ENCODE measurements at places on chromosomes 7 and 10.

- DNase-seq = no peak
Measured at GRCh38 chr10:79444199-79445119, 965 bp downstream of the ZCCHC24 start.

DNA sequence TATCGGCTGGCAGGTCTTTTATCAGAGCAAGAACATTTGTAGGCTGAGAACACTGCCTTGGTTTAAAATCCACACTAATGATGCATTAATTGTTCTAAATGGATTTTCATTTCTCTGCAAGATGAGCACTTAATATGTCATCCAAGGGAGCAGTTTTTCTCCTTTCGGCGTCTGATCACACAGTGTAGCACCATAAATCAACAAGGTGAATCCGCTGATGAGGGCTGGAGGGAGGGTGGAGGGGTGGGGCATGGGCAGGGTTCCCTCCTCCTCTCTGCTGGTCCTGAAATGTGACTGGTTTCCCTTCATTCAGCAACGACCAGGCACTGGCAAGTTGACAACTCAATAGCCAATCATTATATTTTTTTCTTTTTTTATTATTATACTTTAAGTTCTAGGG is 45.6 kb downstream of the ADAM12 start:
- no peak for DNase-seq

- DNase-seq = no peak
Measured at GRCh38 chr10:130053561-130053960, 57.1 kb downstream of the C10orf143 start.

DNA sequence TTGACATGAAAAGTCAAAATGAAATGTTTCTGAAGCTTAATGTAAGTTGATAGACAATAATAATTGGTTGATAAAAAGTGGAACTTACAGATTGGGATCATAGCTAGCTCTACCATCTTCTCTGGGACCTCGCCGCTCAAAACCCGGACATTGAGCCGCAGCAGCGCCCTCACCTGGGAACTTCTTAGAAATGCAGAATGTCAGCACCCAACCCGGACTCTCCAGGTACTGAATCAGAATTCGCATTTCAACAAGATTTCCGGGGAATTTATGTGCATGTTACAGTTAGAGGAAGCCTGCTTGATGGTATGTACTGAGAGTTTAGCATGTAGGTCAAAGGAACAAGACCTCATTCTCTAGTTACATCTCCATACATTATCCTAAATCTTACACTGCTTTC is 36.7 kb upstream of the ABLIM1 start:
- peak; percentile 21 for DNase-seq

DNA sequence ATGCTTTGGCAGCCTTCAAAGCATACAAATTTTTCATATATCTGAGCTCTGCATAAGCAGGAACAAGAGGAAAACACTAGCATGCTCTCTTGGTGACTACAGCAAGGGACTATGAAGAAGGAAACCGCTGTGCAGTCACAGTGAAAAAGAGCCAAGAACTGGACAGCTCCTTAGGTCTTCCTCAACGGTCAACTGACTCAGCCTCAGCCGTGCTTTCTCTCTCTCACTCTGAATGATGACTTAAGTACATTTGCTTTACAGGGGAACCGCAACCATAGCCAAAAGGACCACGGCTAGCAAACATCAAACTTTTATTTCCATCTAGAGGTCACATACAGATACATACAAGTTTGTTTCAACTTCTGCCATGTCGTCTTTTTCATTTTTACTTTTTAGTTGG is 69.9 kb downstream of the HYCC1 start:
- DNase-seq = no peak

GRCh38 chr10:34815185-34816084 is at the start of gene PARD3:
Gene PARD3, minus strand, starts transcription at chr10:34815296. Its CDS starts 301 bp downstream, at chr10:34814995.
- peak; percentile 60 for DNase-seq

DNA sequence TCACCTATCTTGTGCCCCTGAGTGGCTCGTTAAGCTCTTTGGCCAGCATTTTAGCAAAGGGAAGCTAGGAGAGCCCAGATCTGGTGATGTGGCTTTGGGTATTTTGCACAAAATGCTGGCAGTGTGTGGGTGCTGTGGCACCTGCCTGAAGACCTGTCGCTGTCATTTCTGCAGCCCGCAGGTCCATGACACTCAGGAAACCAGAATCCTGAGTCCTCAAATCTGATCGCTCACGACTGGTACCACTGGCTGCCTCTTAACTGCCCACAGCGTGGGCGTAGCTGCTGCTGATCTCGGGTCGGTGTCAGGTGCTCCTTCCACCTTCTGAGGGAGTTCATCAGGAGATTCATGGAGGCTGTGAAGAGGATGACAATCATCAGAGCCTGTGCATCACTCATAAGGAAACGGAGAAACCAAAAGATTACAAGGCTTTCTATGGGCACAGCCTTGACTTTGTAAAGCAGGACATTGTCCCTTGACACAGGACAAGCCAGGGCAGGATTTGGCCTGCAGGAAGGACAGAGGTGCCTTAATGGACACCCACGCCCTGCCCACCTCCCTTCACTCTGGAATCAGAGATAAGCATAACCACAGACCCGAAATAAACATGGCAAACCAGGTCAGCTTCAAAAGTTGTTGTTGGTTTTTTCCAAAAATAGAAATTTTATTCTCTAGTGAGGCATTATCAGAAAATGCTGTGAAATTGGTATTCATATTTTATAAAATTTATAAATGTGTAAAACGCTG is 71.0 kb upstream of the STK17A start:
- no peak for DNase-seq

- DNase-seq = no peak
Measured at GRCh38 chr7:4195660-4196059, 486.4 kb upstream of the FOXK1 start.

- DNase-seq = peak; percentile 72
Measured at GRCh38 chr7:148773334-148773733, 74.6 kb downstream of the CUL1 start.

- no peak for DNase-seq
Measured at GRCh38 chr7:80611779-80612178, 26.7 kb upstream of the CD36 start.

DNA sequence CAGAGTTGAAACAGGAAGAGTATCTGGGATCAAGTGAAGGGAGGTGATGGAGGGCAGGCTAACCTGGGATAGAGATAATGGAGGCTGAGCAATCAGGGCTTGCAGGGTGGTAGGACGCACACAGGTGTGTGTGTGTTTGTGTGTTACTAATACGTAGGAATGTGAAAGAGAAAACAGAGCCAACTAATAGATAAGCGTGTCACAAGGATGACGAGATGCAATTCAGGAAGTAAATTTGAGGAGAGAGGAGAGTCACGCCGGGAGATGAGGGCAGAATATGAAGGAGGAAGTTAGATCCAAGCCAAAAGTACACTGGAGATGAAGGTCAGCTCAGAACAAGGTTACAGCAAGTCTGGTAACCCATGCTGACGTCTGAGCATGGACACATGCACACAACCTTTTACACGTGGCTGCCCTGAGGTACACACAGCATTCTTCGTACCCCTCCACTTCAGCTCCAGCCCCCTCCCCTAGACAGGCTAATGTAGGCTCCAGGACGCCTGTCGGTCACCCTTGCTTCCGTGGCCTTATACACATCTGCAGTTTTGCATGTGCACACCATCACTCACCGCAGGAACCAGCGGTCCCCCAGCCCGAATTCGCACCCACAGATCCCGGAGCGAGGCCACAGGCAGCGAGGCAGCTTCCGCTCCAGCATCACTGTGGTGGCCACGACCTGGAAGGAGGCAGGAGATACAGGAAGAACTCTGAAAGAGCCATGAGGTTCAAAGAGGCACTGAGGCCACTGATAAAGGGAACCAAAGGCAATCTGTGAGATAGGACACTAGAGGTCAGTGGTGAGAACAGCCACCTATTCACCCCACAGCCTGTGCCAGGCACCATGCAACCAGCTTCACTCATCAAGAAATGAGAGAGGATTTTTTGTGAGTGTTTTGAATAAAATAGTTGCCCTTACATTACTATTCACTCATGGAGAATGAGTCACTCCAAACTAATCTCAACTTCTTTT is 23.7 kb upstream of the TRPV6 start:
- DNase-seq = no peak

- DNase-seq = no peak
Measured at GRCh38 chr10:51986516-51986915, 287.1 kb upstream of the CSTF2T start.

GRCh38 chr7:89001306-89001705 is 205.8 kb upstream of the TEX47 start:
- DNase-seq = no peak

DNA sequence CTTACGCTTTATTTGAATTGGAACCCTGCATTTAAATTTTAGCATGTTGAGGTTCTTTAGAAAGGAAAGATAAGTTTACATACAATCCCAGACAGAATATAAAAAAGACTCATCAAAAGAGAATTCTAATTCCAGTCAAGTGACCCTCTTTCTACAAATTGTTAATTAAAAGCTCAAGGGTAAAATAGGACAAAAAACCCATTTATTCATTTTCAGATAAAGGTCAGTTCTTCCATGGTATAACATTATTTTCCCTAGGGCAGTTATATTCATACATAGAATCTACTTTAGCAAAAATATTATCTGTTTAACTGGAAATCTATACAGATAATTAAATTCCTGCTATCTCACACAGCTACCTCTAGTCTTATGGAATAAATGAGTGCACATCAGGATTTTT is 137.5 kb upstream of the LAMB4 start:
- no peak for DNase-seq

DNA sequence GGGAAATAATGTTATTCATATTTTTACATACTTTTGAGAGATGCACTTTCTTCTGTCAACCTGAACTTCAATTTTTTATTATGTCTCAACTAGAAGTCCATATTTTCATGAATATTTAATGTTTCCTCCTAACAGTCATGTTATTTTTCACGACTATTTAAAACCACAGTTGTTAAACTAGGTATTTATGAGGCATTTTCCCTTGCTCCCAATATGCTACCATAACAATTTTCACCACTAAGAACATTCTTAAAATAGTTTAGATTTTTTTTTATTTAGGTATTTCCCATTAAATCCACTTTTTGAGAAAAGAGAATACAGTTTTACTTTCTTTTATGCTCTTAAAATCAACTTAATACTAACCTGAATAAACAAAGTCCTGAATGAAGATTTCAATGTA is 89.4 kb downstream of the JAZF1 start:
- DNase-seq = no peak

DNA sequence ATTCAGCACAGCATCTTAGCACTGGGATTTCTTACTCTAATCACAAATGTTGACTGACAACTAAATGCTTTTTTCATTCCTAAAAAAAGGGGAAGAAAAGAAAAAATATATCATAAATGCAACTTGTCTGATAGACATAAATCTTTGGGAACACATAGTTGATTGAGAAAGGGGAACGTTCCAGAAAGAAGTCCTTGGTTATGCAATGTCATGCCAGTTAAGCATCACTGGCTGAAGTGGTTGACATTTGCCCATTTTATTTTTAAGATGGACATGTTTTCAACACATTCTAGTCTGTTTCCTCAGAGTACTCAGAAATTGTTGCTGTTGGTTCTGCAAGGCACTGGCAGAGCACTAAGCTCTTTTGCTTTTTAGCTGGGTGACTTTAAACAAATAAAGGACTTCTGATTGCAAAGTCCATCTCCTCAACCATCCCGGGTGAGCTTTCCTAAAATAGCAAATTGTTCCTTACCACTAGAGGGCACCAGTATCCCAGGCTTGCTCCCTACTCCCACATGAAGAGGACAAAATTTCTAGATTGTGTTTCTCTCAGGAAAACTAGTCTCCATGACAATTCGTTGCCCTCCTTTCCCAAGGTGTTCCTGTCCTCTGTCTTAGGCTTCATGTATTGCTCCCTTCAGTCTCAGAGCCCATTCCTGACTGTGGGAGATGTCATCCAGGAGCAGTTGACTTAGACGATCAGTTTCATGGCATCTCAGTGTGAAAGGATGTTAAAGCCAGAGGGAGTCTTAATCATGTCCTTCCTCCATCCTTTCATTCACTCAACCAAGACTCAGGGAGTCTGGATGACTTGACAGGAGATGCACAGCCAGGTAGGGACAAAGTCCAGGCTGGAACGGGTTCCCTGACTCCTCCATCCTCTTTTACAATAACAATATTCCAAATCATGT is 23.9 kb downstream of the OPALIN start:
- no peak for DNase-seq

DNA sequence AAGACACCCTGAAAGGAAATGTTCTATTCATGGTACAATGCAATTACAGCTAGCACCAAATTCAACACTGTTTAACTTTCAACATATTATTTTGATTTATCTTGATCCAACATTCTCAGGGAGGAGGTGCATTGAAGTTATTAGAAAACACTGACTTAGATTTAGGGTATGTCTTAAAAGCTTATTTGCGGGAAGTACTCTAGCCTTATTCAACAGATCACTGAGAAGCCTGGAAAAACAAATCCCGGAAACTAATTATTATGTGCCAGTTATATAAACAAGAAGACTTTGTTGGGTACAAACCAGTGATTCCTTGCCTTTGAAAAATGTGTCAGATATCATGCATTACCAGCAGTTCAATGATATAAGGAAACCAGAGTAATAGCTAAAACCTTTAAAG is 160.1 kb downstream of the CFTR start:
- DNase-seq = no peak

DNA sequence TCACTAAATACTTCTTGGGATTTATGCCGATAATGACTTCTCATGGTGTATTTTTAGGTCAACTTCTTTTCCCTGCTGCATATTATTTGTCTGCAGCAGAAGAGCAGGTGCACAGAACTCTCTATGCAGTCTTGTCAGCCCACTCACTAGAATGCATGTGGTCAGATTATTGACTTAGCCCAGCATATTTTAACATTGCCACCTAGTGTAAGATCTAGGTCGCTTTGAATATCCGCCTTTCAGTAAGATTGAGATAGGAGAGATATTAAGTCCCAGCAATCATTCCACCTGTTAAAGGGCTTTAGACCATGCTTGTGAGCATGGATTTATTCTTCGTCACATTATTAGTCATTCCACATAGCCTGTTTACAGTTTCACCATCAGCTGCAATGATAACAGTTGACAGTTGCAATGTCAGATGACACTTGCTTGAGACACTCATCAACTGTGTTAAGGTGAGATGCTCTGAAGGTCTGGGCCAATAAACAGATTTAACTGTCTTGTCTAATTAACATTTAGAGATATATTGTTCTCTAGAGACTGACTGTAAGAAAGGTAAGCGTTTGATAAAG is 491.7 kb downstream of the ARL4A start:
- DNase-seq = no peak

DNA sequence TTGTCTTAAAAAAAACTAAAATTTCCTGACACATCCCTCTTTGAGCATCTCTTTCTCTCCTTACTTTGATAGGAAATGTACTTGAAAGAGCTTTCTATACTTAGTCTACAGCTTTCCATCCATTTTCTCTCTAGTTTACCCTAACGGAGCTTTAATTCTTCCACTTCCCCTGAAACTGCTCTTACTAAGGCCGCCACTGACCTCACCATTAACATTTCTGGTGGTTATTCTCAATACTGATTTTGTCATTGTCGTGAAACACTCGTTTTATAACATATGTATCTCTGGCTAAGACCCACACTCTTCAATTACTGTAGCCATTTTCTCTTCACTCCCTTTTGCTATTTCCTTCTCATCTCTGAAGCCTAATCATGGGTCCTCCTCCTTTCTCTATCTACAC is 262.0 kb upstream of the FERD3L start:
- no peak for DNase-seq

- DNase-seq = no peak
Measured at GRCh38 chr7:158991824-158992621, 135.7 kb downstream of the DYNC2I1 start.
